ENCODE measurements at places on chromosomes 1 and 21. TPM values are rescaled to one million over a fixed set of nuclear protein-coding genes. Genes with fewer than 3 reads are reported as not detected.
A peak's percentile ranks its signal among the peaks of the same experiment; 100 is the strongest.

BRDT gene
- not detected for polyA plus RNA-seq

- DNase-seq: no peak
Measured at GRCh38 chr21:34536311-34536710, 24.3 kb upstream of the KCNE1 start.

SLFNL1 gene
- 0.18 TPM for polyA plus RNA-seq

FBXO42 gene
- polyA plus RNA-seq: 22.1 TPM

- no peak for DNase-seq
Measured at GRCh38 chr1:109252893-109253802, 3.8 kb downstream of the CELSR2 start.

- no peak for DNase-seq
Measured at GRCh38 chr1:27098431-27099134, 56.3 kb downstream of the SLC9A1 start.

- peak; percentile 47 for DNase-seq
Measured at GRCh38 chr1:222105393-222105737, 363.5 kb upstream of the DUSP10 start.

TLCD4 gene
- 9.7 TPM for polyA plus RNA-seq

DNA sequence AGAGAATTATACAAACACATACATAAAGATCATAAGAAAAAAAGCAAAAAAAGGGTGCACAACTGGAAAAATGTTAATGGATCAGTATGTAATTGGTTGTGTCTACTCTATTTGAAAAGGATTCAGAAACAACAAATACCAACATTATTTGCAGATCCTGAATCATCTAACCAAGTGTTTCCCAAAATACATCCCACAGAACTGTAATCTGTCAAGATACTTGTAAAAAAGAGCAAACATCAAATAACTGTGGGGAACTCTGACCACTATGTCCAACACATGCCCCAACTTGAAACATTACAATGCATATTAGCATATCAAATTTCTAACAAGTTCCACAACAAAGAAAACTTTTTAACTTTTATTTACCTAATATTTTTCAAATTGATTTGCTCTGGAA is 22.6 kb downstream of the ANKRD13C start:
- no peak for DNase-seq

NR5A2 gene
- polyA plus RNA-seq: 16.4 TPM

CATSPERE gene
- 2.3 TPM for polyA plus RNA-seq

DNA sequence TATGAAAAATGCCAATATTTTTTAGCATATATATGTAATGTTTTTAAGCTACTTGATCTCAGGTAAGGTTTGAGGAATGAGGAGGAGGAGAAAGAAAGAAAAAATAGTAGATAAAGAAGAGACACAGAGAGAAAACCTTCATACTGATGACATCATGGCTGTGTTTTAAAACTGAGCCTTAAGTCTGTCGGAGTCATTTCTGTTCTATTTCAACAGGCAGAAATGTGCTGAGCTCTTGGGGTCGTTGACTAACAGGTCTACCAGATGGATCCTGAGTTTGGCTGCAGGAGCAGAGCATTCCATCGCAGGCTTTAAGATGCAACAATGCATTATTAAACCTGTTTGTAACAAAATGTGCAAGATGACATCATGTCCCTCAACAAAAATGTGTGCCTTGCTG is 356.0 kb downstream of the TGFB2 start:
- DNase-seq: no peak

CNN3 gene
- 416 TPM for polyA plus RNA-seq

- no peak for DNase-seq
Measured at GRCh38 chr1:50959303-50959912, 659 bp downstream of the FAF1 start.

DNA sequence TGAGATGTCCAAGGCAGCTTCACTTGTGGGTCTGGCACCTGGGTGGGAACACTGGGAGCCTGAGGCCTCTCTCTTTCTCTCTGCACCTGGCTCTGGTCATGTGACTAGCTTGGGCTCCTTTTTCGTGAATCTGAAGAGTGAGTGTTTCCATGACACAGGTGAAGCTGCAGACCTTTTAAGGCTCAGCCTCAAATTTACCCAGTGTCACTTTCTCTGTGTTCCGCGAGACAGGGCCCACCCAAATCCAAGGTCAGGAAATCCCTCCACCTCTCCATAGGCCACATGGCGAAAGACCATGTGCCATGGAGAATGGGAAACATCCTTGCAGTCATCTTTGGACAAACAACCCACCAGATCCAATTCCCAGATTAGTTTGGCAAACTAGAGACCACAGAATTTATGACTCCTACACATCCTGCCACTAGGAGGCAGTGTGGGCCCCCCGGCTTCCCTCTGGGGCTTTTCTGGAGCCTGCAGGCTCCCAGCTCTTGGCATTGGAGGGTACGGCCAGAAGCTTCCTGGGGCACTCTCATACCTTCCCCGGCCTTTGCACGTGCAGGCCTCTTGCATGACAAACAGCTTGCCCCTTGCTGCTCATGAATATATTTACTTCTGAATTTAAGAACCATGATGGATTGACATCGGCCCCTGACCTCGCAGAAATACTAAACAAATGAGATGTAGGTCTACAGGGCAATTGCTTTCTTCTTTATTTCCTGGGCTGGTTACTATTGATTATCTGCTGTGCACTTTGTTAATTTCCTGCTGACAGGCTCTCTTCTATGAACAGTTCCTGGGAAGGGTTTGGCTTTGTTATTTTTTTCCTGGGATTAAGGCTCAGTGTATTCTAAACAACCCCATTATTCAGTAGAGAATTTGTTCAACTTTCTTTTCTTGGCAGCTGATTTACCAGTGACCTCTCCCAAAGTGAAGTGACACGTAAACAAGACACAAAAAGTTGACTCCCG is 180.7 kb downstream of the KAZN start:
- DNase-seq: peak; percentile 46
